ENCODE measurements at places on chromosomes 3 and 15.
A peak's percentile ranks its signal among the peaks of the same experiment; 100 is the strongest.

- DNase-seq, result no peak
These were observed 30.4 kb upstream of the ALDH1A3 start for GRCh38 chr15:100849021-100849854.

GRCh38 chr3:174125267-174125824, 727.8 kb downstream of the NLGN1 start:
- peak; percentile 62 for DNase-seq

- DNase-seq, result no peak
These were observed 38.3 kb downstream of the CHSY1 start for GRCh38 chr15:101213570-101213969.

DNA sequence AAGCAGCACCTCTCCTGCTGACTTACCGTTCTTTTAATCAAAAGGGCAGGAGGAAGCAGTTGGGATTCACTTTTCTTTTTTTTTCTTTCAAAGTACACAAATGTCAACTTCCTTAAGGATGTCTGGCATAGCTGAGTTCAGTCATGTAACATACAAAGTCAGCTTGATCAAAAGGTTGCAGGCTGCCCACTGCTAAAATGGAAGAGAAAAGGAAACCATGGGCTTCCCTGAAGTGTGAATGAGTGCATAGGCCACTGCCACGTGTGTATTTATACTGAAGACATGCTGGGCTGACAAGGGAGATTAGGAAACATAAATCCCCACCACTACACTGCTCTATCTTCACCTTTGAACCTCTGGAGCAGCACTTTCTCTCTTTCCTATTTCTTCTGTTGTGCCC, 312.5 kb downstream of the TIGIT start:
- DNase-seq, result no peak

DNA sequence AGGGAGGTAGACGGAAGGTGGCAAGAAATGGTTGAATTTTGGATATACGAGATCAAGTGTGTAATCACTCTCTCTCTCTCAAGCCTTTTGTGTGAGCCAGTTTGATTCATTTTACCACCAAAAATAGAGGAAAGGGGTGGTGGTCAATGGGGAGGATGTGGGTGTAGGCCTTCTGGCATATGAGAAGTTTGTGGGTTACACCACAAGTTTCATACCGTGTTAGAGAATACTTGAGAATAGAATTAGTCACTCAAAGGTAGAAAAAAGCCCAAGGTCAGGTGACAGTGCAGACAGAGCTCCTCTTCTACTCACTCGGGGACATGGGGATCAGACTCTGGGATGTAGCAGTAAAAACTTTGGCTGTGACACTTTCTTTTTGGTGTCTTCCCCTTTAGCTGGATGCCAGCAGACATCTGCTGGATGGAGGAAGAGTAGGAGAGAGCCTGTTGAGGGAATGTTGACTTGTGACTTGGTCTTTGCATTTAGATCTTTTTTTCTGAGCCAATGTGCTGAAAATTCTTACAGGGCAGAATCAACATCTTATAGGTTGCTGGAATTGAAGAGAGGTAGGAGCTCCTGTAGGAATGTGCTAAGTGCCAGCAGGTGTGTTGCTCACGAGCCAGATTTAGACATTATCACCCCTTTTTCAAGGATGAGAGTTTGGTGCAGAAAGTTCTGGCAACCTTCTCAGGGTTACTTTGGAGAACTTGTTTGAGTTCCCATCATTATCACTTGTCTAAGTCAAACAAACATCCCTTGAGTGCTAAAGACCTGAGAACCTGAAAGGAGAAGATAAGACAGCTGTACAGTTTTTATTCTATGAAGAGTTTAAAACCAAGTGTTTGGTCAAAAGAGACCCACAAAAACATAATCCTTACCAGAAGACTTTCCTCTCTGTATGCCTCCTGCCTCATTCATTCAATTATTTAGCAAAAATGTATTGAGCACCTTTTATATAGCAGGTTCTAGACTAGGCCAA, 43.9 kb upstream of the RYK start:
- DNase-seq, result no peak

GRCh38 chr15:65550681-65551098, 20.4 kb downstream of the HACD3 start:
- no peak for DNase-seq

DNA sequence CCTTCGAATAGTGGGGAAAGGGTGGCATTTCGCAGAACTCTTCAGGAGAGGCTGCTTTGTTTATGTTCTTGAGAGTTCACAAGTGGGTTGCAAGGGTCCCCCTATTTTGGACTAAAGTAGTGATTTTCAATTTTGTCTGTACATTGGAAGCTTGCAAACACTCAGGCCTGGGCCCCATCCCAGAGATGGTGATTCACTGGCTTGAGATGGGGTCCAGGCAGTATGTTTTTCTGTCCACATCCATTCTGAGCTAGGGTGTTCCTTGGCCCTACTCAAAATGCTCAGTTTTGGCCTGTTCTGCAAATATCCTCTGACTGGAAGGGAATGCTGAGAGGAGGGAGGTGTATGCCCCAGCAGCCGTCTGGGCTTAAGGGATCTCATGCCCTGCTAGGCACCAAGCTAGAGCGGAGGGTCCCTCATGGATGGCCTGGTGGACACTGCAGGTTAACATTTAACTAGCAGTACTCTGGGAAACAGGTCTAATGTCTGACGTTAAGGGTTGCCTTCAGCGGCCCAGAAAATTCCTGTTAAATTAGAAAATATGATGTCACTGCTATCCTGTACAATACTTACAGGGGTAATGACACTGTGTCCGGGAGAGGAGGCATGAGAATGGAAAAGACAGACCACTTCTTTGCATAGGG, 181.4 kb downstream of the OPA1 start:
- DNase-seq, result no peak

DNA sequence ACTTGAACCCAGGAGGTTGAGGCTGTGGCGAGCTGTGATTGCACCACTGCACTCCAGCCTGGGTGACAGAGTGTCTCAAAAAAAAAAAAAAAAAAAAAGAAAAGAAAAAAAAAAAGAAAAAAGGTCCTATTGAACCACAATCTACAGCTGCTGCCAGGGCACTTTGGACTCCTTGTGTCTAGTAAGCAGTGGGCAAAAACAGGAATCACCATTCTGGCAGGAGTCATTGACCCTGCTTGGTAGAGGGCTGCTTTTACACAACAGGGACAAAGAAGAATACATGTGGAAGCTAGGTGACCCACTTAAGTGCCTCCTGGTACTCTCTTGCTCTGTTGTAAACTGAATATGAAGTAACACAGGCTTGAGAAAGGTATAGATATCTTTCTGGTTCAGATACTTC, 14.6 kb upstream of the PCCB start:
- DNase-seq, result no peak

- DNase-seq, result no peak
These were observed 101.1 kb upstream of the ICE2 start for GRCh38 chr15:60580073-60580472.

GRCh38 chr15:92184142-92184541, 209.5 kb upstream of the ST8SIA2 start:
- DNase-seq, result peak; percentile 82

GRCh38 chr3:29597376-29598008, 316.6 kb downstream of the RBMS3 start:
- DNase-seq, result no peak

GRCh38 chr15:96538491-96538890, 208.0 kb downstream of the NR2F2 start:
- DNase-seq, result no peak

- no peak for DNase-seq
These were observed 4.8 kb upstream of the CSK start for GRCh38 chr15:74776821-74777768.

- DNase-seq, result no peak
These were observed 104.7 kb downstream of the UNC13C start for GRCh38 chr15:54082836-54083492.

DNA sequence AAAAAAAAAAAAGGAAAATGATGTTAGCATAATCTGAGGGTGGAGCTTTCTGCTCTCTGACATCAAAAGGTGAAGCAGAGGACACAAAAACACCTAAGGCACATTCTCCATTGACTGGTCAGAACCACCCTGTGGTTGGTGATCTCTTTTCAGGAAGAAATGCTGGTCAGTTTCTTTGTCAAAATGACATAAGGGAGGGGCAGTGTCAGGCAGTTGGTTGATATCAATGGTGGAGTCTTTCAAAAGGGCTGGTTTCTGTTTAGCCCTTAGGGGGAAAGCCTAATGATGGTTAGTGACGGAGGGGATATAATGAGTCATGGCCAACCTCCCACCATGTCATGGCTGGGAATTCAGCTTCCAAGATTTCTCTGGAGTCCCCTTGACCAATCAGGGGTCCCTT, 185.9 kb upstream of the GBE1 start:
- no peak for DNase-seq

Measured in cerebellar cortex (tissue), 1 donor.